ENCODE measurements at places on chromosomes 2 and 18.

GRCh38 chr2:160928854-160929301, 231.3 kb upstream of the TANK start:
- DNase-seq, result no peak

DNA sequence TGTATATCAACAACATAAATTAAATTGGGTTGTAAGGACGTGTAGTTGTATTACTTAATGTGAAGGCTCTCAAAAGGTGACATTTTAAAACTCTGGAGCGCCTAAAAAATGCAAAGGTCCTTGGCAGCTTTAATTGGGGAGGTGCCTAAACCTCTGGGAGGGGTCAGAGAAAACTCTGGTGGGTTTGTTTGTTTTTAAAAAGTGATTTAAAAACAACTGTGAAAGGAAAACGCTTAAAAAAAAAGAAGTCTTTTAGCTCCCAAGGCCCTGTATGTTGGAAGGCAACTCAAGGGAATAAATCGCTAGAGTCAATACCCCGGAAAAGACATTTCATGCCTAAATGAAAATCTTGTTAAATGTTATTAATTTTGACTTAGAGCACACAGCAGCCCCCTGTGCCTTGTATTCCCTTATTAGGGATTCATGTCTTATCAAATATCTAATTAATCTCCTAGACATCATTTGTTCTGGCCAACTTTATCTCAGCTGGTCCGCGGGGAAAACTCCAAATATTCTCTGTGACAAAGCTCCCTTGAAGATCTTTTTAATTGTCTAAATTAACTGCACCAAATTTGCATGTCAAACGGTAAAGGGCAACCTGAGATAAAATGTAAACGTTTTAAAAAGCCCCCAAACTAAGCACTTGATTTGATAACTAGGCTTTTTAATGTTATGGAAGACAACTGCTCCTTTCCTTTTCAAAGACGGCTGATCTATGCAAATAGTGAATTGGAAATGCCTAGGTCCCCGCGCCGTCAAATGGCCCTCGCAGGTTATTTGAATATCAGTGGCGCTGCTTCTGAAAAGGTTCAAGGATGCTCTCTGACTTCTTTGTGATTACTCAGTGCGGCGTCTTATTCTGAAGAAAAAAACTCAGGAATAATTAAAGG, 4.2 kb downstream of the SP9 start:
- DNase-seq, result no peak

DNA sequence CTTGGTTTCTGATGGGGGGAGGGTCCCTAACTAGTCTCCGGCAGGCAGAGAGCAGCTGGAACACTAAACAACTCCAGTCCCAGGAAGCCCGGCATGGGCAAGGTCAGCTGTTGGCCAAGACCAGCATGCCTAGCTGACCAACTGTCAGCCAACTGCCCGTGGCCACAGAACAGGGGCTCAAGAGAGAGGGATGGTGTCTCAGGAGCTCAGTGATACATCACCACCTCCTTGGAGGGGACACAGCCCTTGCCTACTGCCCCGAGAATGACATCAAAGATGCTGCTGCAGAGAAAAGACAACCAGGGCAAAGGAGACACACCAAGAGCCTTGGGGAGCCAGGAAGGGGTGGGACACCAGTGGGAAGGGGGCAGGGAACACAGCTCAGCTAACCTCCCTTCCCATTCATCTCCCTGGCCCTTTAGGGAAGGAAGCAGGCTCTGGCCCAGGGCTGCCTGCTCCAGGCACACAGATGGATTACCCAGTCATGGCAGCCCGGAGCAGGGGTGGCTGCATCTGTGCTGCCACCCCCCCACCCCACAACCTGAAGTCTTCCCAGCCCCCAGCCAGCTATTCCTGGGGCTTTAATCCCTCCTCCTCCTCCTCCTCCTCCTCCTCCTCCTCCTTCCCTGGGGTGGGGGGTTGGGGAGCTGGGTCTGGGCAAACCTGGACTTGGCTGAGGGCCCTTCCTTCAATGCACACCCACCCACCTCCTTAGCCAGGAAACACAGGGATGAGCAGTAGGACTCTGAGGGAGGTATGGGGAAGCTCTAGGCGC, 1.9 kb downstream of the BIN1 start:
- DNase-seq, result no peak

DNA sequence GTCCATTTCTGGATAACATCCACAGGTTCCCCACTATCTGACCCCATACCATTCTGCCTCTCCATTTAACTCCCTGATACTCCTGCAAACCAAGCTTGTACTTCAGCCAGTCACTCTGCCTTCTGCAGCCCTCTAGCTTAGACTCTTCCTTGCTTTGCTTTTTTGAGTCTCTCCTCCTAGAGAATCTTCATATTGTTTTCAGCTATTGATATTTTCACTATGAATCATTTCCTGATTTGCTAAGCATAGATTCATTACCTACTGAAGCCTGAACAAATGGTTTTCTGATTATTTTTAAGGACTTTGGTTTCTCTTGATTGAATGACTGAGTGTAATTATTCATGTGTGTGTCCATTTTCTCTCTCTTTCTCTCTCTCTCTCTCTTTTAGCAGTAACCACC, 2102.3 kb upstream of the CELF4 start:
- no peak for DNase-seq

- DNase-seq, result no peak
Observed at GRCh38 chr2:176534798-176535466, 265.7 kb downstream of the MTX2 start.

DNA sequence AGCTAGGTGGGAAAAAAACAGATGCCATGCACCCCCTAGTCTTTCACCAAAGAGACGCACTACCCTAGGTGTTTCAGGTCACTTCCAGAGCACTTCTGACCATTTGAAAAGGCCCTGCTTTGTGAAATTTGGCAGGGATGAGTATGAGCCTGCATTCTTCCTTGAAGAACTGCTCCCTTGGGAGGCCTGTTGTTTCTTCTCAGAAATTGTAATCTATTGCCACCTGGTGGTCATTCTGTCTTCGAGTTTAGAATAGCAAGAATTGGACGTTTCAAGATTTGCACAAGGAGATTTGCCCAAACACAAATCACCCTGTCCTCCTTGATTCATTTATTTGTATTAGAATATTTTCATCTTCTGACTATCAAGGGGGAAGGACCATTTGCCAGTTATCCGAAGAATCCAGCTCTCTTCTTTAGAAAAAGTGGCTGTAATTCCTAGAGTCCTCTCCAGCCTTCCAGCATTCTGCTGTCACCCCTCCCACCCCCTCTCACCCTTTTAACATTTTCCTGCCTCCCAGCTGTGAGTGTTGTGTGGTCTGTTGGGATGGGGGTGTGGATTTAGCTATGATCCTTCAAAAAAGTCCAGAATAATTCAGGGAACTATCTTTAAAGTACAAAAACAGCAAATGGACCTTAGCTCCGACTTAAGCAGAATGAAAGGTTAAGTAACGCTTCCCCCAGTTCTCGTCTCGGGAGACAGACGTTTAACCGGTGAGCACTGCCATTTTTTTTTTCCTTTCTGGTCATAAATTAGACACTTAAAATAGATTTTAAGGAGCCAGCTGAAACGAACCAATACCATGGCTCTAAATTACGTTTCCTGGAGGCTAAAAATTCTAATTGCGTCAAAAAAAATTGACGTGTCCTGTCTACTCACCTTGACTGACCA, 3.7 kb upstream of the GAD1 start:
- no peak for DNase-seq

- no peak for DNase-seq
Observed at GRCh38 chr2:157468931-157469708, 25.2 kb upstream of the CYTIP start.

DNA sequence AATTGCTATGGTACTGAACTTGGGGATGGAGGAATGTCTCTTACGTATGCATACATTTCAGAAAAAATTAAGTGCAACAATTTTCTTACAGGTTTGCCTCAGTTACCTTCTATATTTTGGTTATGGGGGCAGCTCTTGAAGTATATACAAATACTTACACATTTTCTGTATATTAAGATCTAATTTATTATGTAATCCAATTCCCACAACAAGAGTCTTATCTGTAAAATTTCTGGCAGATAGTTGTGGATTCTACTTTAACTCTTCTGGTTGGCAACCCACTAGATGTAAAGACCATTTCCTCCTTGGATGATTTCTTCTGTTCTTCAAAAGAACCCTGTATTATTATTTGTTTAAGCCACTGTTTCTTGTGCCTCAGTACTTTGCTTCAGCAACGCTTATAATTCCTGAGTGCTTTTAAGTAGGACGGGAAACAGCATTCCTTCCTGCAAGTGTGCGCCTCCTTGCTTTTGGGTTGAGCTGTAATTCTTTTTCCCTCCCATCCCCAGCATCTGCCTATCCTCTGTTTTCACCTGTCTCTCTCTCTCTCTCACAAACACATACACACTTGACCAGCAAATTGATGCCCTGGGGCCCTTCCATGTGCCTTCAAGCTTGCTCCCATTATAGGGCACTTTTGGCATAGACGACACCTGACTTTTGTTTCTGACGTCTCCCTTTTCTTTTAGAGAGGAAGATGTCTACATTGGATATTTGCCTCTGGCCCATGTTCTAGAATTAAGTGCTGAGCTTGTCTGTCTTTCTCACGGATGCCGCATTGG, 61.4 kb downstream of the ACSL3 start:
- no peak for DNase-seq

- no peak for DNase-seq
Observed at GRCh38 chr2:20349513-20349921, 1.1 kb downstream of the PUM2 start.

DNA sequence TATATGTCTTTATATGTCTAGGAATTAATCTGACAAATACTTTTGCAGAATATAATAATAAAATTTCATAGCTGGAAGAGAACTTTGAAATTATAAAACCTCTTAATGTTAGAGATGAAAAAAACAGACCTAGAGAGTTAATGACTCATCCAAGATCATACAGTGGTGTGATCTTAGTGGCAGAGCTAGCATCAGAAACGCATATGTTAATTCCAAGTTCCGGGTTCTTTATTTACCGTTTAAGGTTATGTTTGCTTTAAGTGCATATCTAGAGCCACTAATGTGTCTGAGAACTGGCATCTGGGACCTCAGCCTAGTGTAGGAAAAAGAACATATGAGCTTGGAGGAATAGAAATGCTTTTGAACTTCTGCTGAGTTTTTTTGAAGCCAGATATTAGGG, 24.3 kb downstream of the CERS6 start:
- no peak for DNase-seq

GRCh38 chr2:161241894-161242293, 66.3 kb upstream of the PSMD14 start:
- DNase-seq, result no peak

DNA sequence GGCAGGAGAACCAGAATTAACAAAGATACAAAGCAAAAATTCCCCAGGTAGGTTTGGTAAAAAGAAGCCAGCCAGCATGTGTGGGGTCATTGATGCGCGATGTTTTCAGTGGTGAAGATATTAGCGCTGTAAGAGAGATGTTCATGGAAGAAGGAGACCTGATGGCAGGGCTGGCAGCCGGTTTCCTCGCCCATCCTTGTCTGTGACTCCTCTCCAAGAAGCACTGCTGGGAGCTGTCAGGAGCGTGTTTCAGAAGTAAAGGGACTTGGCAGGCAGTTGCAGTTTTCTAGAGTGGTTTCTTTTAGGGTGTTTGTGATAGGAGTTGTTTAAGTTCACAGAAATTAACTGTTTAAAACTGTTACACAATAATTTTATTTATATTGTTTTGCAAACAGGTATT, 24.6 kb downstream of the TAF1B start:
- no peak for DNase-seq

DNA sequence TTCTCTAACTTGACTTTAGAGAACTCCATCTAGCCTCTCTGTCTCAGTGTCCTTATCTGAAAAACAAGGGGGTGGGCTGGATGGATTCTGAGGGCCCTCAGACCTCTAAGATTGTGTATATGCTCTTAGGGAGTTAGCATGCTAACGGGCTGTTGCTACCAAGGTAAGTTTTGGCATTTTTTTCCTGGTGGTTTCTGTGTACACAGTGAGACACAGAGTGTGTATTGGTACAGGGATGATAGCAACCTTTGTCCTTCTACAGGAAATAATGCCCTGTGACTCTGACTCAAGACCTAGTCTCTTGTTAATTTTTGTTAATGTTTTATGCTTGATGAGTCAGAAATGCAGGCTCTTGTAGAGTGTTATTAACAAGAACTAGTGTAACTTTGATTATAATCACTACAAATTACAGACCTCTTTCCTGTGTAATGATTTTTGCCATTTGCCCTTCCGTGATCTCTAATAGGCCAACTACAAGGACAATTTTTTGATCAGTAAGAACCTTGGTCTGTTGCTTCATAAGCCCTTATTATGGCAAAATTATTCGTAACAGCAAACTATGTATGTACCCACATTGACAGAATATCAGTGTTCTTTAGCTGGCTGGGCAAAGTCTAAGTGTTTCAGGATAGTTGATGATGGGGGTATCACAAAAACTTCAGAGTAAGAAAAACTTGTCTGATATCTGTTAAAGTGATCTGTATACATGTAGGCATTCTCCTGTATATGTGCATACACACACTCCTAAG, 89.7 kb downstream of the SPTBN1 start:
- no peak for DNase-seq

GRCh38 chr2:160256507-160256906, 56.4 kb upstream of the ITGB6 start:
- no peak for DNase-seq

GRCh38 chr2:229454934-229455631, 184.0 kb upstream of the PID1 start:
- DNase-seq, result no peak

- no peak for DNase-seq
Observed at GRCh38 chr2:180559038-180559437, 421.4 kb upstream of the UBE2E3 start.

DNA sequence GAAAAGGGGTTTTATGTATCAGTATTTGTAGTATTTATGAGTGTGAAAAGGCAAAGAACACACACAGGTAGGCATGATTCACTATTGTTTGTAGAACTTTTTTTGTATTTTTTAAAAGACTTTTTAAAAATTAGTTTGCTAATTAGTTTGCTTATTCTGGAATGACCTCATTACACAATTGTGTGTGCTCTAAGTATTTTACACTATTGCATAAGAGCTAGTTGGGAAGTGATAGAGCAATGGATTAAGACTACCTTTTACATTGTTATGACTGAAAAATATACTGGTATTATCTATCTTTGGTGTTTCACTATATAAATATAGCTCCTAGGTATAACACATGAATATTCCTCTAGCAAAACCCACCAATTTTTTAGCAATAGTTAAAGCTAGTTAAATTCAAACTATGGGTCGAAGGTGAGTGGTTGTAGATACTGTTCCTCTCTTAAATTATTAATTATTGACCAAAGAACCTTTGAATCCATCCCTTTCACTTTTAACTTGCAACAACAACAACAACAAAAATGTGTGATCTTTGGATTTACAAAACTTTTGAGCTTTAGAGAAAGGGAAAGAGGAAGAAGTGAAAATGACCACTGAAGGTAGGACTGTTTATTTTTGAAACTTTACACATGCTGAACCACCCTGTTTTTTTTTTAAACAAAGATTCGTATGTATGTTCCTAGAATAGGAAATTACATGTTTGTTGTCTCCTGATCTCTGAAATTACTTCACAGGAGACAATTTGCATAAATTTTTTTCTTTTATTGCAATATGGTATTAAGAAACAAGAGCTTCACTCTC, 18.7 kb downstream of the ITPRID2 start:
- no peak for DNase-seq
